ENCODE measurements at places on chromosomes 2 and 18.
A peak's percentile ranks its signal among the peaks of the same experiment; 100 is the strongest.

- DNase-seq: no peak
Observed at GRCh38 chr2:121284463-121285449, at the start of gene TFCP2L1. TFCP2L1 (minus strand) TSS chr2:121285202; CDS start chr2:121285109, 93 bp downstream.

DNA sequence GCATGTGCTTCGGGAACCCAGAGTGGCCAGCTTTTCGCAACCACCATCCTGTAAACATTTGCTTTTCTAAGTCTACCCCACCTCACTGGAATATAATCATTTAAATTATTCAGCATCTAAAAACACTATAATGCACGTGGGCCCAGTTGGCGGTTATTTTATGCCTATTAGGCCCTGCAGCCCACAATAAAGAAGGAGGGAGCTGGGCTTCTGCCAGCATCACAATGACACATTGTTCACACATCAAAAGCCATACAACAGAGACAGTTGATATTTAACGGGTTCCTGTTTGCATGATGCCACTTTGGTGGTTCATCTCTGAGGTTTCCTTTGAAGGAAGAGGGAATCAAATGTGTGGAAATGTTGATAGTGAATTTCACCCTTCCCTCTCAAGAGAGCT is 916.0 kb upstream of the CELF4 start:
- DNase-seq: no peak

DNA sequence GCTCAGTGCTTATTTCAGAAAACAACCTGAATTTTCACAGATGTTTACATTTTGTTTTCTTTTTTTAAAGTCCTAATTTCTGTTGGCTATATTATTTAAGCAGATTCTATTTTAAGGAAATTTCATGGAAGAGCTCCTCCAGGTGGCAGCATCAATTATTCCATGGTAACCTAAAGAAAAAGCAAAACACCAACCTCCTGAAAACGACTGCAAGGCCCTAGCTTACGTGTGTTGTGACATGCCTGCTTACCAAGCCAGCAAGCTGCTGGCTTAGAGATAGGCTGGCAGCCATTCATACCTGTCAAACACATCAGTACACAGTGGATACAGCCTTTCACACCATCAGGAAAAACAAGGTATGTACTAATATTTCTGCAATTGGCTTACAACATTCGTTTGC is 64.9 kb downstream of the LPIN2 start:
- peak; percentile 23 for DNase-seq

DNA sequence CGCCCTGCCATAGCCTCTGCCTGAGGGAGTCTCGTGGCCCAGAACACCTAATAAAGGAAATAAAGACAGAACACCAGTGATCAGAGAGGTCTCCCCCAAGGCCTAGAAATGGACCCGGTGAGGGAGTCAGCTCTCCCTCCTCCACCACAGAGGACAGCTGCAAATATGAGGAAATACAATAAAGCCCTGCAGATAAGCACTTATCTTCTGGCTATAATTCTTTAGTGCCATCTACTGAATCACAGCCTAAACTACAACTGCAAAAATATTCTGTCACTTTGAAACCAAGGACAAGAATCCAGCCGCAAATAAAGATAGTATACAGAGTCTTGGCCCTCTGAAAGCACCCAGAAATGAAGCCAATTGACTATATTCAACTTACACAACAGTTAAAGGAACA is 42.4 kb upstream of the TACR1 start:
- DNase-seq: peak; percentile 55

- peak; percentile 85 for DNase-seq
Observed at GRCh38 chr2:219177552-219178376, at the start of gene RETREG2. RETREG2 (plus strand) TSS chr2:219178275; CDS start chr2:219178353, 78 bp downstream.

GRCh38 chr18:65227970-65228369 is 522.8 kb upstream of the CDH7 start:
- no peak for DNase-seq

DNA sequence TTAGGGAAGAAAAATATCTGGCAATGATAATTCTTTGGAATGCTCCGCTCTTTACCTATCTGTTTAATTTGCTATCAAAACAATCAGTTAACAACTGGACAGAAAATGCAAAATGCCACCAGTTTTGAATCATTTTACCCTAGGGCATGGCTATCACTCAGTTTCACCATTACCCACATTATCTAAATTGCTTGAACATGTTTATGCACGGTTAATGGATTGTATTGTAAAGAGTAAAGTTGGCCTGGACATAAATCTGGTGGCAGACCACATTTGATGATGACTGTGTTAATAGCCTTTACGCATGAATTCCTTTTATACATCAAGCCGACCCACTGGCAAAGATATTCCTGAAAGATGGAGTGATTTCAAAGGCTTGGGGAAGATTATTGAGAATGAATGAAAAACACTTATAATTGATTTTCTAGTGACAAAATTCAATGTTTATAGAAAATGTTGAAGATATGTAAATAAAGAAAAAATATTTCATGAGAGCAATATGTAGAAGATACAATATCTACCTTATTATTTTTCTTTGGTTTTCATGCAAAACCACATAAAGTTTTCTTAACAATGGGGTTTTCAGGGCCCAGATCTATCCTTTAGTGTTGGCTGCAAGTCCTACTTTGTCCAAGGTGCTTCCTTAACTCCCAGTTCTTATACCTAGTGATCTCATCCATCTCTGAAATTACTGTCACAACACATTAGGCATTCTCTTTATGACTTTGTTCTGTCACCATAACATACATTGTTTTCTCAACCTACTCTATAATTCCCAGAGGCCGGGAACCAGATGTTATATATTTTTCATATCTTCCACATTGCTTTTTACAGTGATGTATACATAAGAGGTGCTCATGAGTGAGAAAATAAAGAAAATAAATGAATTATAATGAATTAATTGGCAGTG is 265.1 kb downstream of the RIT2 start:
- DNase-seq: no peak

GRCh38 chr2:175843625-175844024 is 158.4 kb downstream of the LNPK start:
- peak; percentile 32 for DNase-seq

DNA sequence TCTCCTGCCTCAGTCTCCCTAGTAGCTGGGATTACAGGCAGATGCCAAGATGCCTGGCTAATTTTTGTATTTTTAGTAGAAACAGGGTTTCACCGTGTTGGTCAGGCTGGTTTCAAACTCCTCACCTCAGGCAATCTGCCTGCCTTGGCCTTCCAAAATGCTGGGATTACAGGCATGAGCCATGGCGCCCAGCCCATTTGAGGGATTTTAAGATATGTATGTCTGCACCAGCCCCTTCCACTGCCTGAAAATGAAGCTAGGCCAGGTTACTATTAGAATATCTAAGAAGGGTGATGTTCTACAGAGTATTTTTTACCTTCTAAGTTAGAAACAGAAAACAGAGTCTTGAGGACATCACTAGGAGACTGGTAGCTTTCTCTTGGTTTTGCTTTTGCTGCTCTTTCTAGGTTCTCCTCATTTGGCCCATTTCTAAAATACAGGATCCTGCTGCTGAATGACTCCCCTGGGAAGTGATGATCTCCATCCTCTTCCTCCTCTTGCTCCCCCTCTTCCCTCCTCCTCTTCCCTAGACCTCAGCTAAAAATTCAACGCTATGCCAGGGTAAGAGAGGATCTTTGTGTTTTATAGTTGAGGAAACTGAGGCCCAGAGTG is 118.5 kb downstream of the MYCN start:
- DNase-seq: no peak

DNA sequence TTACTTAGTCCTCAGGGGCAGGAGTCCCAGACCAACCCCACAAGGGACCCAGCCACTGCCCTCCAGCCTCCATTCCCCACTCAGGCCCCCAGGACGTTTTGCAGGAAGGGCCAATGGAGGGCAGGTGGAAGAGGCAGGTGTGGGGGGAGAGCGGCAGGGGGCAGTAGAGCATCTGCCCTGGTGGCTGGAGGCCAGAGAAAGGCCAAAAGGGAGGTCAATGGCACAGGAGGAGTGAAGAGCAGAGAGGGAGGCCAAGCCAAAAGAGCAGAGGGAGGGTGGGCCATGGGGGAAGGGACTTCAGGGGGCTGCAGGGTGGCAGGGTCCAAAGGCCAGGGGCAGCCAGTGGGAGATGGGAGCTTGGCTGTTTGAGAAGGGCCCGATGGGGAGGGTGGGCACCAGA is 17.3 kb upstream of the GPR55 start:
- DNase-seq: no peak

DNA sequence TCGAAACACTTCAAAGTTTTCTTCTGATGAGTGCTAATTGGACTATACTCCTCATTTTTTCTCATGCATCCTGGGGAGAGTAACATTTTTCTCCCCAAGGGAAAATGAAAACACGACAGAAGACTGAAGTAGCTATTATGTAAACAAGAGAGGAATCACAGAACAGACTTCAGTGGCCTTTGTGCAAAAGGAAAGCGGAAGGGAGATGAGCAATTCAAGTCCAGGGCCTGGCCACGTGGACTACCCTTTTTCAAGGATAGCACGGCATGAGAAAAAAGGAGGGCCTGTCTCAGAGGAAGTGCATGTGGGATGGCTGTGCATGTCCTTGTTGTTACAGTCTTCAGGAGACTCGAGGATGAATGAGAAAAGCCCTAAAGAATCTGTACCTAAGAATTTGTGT is 43.8 kb upstream of the KCNE4 start:
- peak; percentile 58 for DNase-seq

DNA sequence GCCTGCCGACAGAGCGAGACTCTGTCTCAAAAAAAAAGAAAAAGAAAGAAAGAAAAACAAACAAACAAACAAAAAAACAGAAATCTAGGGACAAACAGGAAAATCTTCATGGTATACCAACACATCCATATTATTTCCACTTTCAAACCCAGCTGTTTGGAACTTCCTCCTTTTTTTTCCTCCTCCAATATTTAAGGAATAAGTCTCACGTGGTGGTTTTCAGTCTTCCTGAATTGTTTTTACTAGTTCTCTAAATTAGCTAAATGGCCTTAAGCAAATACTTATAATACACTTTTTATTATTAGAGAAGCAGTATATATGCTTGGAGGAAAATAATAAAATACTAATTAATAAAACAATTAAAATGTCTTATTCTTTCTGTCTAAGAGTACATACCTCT is 48.7 kb upstream of the GLS start:
- DNase-seq: no peak

GRCh38 chr2:85534881-85535280 is 4.1 kb upstream of the MAT2A start:
- no peak for DNase-seq

DNA sequence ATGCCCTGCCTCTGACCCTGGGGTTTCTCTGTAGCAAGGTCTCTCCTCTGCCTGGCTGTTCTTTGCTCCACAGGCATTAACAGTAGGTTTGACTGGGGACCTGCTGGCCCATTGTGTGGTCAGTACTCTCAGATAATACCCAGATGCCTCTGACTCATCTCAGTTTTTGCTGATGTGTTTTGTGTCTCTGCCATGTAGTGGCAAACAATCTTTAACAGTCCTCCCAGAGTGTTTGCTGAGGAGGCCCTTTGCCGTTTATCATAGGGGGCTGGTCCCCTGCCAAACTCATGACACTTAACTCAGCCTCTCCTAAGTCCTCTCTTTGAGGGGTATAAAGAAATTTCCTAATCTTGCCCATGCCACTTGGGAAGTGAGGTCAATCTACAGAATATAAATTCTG is 793.7 kb upstream of the FANCL start:
- DNase-seq: no peak

GRCh38 chr18:2572171-2572569 is 813 bp downstream of the NDC80 start:
- DNase-seq: peak; percentile 25

DNA sequence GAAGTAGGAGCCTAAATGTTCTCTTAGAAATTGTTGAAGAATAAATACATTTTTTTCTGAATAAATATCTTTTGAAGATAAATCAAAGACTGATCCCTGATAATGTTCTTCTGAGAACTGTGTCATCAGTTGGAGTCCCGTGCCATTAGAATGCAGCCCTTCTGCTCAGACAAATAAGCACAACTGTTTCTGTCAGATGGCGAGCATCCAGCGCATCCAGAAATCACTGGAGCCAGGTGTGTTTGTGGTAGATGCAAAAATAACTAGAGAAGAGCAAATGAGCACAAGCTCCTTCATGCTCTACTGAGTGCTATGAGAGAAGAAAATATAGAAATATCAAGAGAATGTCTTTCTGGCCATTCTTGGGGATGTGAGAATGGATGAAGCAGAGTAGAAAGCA is 573.7 kb downstream of the THSD7B start:
- peak; percentile 25 for DNase-seq

DNA sequence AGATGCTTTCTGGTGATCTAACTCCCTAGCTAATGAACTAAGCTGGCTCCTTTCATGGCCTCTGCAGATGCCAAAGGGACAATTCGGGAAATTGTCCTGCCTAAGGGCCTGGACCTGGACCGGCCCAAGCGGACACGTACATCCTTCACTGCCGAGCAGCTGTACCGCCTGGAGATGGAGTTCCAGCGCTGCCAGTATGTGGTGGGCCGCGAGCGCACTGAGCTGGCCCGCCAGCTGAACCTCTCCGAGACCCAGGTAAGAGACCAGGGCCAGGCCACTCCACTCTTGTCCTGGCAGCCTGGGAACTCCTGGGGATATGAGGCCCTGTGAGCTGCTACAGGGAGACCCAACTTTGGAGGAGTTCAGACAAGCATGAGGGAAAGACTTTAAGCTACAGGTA is 14.7 kb upstream of the ATP6V1B1 start:
- DNase-seq: no peak

DNA sequence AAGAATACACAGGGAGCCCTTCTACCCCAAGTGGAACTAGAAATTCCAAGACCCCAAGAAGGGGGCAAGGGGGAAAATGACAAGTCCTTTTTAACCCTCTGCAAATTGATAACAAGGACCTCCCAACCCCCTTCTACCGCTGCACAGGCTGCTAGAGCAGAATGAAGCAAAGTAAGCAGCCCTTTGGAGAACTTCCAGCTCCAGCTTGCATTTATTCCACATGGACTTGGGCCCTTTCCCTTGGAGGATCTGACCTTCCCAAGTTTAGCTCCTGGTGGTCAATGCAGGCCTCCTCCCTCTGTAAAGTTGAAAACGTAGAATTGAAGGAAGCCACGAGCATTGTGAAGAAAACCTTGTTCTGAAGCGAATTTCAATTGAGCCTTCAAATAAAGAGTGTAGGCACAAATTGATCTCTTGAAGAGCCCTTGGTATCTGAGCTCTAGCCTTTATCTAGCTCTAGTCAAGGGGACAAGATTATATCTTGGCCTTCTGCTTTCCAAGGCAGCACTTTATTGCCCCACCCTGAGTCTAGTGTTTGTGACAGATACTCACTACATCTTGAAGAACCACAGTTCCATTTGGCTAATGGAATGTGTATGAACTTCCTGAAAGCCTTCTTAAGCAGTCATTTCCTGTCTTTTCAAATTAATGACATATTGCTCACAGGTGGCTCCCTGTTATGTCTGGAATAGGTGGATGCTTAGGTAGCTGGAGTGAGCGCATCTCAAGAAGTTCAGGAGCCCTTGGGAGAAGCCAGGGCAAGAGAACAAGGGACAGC is 37.2 kb downstream of the SLC14A2 start:
- DNase-seq: peak; percentile 26

- no peak for DNase-seq
Observed at GRCh38 chr18:10295751-10296150, 158.7 kb upstream of the APCDD1 start.
